ENCODE measurements at places on chromosomes 13 and 19.
A peak's percentile ranks its signal among the peaks of the same experiment; 100 is the strongest.

DNA sequence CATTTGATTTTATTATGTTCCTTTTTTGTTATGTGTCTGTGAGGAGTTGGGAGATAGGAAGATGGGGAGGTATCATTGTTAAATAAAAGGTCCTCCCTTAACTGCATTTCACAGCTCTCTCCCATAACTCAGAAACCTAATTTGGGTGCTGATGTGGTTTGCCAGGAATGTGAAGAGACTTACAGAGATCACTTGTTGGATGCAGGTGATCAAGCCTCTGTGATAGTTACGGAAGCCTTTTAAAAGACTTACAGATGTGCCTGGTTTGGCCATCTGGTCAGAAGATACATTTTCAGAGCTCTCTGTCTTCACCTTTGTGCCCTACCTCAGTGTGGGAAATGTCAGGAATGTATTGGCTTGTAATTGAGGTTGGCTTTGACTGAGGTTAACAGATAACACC, 146.1 kb downstream of the STOML3 start:
- no peak for DNase-seq

DNA sequence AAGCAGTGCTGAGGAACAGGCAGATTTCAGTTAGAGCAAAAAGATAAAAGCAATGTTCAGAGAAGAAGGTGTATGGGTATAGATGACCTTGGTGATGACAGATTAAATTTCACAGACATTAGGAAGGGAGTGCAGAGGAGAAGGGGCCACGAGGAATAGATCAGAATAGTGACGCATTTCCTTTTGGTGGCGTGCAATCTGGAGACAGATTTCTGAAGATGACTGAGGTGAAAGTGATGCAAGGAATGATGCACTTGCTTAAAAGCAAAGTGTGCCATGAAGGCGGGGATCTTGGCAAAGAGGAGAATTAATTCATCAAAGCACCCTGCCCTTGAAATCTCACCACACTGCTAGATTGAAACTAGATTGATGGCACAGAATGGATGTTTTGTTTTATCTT, 202.4 kb downstream of the ITGBL1 start:
- no peak for DNase-seq

DNA sequence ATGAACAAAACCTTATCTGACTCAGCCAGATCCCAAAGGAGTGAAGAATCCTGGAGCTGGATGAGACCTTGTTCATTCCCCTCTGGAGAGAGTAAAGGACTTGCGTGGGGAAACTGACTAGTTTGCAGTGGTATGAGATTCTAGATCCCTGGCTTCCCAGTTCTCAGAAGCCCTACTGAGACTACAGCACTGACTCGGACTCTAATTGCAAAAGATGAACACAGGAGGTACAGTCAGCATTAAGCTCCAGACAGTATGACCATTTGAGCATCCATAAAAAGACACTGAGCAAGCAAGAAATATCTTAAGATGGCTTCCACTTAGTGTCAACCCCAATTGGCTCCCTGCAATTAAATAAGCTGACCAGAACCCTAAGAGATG, 6.8 kb downstream of the ZC3H4 start:
- DNase-seq = no peak

DNA sequence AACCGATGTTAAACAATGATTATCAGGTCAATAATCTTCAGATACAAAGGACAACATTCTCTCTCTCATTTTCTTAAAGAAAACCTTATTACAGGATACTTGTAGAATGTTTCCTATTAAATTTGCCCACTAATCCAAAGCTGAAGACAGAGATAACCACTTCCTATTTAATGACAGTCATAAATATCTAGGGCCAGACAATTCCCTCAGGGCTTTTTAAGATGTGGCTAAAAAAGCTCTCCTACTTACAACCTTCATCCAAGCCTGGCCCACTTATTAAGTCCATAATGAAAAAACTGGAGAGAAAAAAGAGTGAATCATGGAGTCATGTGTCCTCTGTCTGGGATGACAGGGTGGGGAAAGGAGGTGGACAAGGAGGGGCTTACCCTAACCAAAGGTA, 235.9 kb downstream of the KLF12 start:
- DNase-seq = no peak

- DNase-seq = peak; percentile 27
Observed at GRCh38 chr13:99356262-99357091, 49.3 kb upstream of the GPR183 start.

GRCh38 chr13:22735011-22735995, 445.5 kb upstream of the SGCG start:
- no peak for DNase-seq

DNA sequence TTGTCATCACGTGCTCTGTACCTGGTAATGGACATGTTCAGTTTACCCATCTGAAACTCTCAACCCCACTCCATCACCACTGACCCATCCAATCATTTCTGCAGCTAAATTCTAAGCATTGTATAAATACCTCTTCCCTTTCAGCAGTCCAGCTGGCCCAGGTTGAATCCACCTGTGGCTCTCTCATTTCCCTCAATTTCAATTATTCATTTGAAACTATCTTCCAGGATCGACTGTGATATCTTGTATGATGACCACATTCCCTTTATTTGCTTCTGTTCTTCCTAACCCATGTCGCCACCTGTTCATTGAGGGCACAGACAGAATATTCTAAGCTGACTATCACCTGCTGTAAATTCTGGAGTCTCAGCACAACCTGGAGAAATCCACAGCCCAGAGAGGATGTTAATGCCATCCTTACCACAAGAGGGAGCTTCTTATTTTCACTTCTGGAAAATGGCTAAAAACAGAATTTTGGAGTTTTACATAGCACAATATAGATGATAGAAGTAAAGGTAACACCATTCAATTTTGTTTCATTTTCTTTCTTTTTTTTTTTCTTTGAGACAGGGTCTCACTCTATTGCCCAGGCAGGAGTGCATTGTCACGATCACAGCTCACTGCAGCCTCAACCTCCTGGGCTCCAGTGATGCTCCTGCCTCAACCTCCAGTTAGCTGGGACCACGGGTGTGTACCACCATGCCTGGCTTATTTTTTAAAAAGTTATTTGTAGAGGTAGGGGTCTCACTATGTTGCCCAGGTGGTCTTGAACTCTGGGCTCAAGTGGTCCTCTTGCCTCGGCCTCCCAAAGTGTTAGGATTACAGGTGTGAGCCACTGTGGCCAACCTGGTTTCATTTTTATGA, 38.6 kb downstream of the ZNF823 start:
- no peak for DNase-seq

GRCh38 chr13:112784811-112785482, 95.1 kb downstream of the ATP11A start:
- no peak for DNase-seq

DNA sequence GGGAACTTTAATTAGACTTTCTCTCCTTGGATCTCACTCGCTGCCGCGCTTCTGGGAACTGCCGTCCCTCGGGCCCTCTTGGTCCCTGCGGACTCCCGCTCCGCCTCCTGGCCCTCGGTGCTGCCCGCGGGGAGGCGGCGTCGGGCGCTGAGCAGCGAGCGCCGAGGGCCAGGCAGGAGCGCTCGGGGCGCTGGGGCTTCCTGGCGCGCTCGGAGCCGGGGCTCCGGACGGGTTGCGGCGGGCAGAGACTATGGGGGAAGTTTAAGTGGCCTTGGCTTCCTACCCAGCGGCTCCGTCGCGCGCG, 704 bp downstream of the CHST8 start:
- DNase-seq = no peak

Measured in stimulated activated naive CD4-positive, alpha-beta T cell treated with Interleukin-2 at 50 U/mL for 16 hours (primary cell).